NCI-H82 (cell line): ENCODE measurements at places on chromosomes 11 and 22.

- DNase-seq = no peak
These were observed 8.2 kb downstream of the ARHGEF12 start for GRCh38 chr11:120344302-120345004.

GRCh38 chr11:101030692-101031091, 98.9 kb downstream of the PGR start:
- DNase-seq = no peak

DNA sequence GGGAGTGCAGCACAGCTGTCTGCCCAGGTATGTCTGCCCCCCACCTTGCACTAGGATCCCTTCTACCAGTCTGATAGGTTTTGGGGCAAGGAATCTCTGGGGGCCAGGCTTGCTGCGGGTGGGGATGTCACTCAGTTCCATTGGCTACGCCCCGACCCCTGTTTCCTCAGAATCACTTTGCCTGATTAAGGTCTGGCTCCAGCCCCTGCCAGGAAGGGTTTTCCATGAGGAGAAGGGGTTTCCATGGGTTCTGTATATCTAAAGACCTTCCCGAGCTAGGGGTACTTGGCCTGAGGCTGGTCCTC, 14.0 kb downstream of the OTOG start:
- no peak for DNase-seq

- peak; percentile 89 for DNase-seq
These were observed 90.6 kb downstream of the RPS6KA4 start for GRCh38 chr11:64449381-64450167.

DNA sequence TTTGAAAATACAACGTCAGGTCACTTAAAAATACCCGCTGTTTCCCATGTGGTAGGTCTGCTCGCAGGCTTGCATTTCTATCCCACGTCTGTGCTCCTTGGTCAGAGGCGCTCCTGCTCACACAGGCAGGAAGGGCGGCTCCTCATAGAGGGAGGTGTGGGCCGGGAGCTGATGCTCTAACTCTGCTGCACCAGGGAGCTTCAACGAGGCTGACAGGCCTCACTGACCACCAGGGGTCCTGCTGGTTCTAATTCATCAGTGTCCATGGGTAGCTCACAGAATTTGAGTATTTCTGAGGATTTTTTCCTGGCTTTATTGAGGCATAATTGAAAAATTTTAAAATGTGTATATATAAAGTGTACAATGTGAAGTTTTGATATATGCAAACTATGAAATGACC, 68.5 kb downstream of the PIWIL3 start:
- no peak for DNase-seq

GRCh38 chr11:15309296-15309695, 194.6 kb downstream of the INSC start:
- no peak for DNase-seq

DNA sequence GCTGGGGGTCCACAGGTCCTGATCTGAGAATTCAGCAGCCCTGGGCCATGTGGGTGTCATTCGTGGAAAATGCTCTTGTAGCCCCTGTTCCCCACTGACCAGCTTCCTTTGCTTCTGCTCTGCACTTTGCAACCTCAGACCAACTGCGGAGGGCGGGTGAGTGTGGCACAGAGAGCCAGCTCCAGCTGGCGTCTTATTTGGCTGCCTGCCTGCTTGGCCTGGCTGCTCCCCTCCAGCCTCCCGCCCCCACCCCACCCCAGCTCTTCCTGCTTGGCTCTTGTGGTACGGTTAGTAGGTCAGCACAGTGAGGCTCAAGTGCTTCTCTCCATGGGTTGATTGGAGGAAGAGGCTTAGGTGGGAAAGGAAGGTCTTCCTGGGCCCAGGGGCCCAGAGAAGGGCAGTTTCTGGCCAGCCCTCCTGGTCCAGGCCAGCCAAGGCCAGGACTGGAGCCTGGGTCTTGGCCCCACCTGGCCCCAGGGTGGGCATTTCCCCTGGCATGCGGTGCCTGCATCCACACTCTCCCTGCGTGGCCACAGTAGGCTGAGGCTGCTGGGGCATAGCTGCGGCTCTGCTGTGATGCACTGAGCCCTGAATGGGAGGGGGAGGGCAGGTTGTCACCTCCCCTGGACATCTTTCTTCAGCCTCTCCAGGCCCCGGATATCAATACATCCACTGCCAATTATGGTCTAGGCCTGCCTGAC, 26.5 kb downstream of the MYO7A start:
- DNase-seq = no peak

- no peak for DNase-seq
These were observed 21.7 kb downstream of the FAM168A start for GRCh38 chr11:73576185-73576614.

- no peak for DNase-seq
These were observed 1.7 kb downstream of the TRPT1 start for GRCh38 chr11:64224151-64224890.

DNA sequence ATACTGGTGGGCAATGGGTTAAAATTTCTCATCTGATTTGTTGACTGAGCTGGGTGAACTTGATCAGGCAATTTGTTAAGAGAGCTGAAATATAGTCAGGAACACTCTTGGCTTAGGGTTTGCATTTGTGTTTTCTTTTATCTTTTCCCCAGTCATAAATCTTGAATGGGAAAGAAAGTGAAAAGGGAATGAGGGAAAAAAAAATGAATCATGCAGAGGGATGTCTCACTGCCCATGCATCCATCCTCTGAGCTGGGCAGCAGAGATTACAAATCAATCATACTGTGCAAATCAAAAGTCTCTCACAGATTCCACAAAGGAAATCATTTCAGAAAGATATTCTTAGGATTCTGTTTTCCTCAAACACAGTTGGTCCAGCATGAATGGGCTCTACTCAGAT, 174.2 kb upstream of the MPPED2 start:
- no peak for DNase-seq
